ENCODE measurements at places on chromosomes 5 and 9.

GRCh38 chr9:136304456-136304855 is 562 bp upstream of the CCDC187 start:
- no peak for DNase-seq
- no peaks in the 10 kb centered on the region for H3K4me1 ChIP-seq
- H3K36me3 ChIP-seq = no peaks in the 10 kb centered on the region
- H3K27me3 ChIP-seq = no peaks in the 10 kb centered on the region
- no peak overlapping the region for H3K27ac ChIP-seq
- no peak overlapping the region for H3K4me3 ChIP-seq

- H3K27ac ChIP-seq = no peak overlapping the region
- DNase-seq = no peak
- no peaks in the 10 kb centered on the region for H3K27me3 ChIP-seq
- no peak overlapping the region for H3K4me3 ChIP-seq
- H3K36me3 ChIP-seq = no peaks in the 10 kb centered on the region
Observed at GRCh38 chr5:56147659-56148230, 85.4 kb downstream of the ANKRD55 start.

DNA sequence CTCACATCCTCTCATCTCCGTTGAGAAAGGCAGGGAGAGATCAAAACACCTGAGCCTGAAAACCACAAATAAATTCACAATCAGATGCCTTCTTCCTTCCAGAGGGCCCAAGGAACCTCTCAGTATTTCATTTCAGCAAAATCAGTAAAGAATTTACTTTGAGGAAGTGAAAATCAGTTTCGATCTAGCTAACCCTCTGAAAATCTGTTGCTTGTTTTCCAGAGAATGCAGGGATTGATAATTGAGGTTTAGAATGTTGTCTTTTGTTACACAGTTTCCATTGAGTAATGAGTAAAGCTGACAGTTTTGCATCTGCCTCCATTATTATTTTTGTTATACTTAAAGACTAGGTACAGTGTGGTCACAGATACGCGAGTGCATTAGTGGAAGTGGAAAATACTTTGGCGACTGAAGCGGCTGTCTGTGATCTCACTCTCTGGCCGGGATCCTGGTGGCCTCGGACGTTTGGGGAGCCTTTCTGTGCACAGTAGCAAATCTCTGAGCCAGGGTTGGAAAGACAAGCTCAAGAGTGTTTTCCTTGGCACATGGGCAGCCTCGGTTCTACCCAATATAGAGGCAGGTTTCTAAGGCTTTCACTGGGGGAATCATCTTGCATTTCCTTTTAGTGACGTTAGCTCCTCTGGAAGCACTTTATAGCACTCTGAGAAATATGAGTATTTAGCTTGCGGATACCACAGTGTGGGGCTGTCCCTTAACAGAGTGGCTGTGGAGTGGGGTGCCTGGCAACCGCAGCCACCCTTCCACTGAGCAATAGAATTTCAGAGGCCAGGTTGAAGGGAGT is 32.2 kb upstream of the ANGPTL2 start:
- H3K4me3 ChIP-seq = no peak overlapping the region
- H3K36me3 ChIP-seq = no peaks in the 10 kb centered on the region
- H3K27me3 ChIP-seq = no peaks in the 10 kb centered on the region
- DNase-seq = peak; percentile 76
- H3K27ac ChIP-seq = peak overlapping the region; percentile 28

DNA sequence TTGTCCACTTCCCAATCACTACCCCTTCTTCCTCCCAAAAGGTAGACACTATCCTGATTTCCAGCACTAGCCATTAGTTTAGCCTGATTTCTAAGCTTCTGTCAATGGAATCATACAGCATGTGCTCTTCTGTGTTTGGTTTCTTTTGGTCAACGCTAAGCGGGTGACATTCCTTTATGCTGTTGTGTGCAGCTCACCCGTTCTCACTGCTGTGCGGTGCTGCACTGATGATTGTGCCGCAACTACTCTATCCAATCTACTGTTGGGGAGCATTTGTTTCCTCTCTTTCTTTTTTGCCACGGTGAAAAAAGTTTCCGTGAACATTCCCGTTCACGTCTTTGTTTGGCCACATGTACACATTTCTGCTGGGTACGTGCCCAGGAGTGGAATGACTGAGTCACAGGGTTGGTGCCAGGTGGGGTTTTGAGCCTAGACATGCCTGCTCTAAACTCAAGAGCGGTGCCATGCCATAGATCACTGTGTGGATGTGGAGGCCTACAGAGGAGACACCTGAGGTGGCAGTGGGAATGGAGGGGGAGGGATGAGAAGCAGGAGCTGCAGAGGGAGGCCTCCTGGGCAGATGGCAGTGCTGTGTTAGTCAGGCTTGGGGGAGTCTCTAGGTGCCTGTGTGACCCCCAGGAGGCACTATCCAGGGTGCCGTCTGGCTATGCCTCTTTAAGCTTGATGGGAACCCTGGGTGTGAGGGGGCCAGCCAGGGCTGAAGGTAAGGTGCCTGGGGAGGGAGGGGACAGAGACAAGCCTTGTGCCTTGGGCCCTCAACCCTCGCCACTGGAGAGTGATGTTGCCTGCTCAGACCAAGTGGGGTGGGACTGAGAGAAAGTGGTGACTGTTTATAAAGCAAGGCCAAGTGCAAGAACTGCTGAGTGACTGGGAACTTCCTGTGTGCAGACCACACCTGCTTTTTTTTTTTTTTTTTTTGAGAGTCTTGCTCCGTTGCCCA is 11.4 kb upstream of the ANKRD33B start:
- no peak for DNase-seq
- H3K36me3 ChIP-seq = no peaks in the 10 kb centered on the region
- peaks cover 8% of the 10 kb centered on the region for H3K4me1 ChIP-seq
- H3K27ac ChIP-seq = no peak overlapping the region

GRCh38 chr9:88090151-88090581 is 48.1 kb downstream of the SPATA31C2 start:
- no peaks in the 10 kb centered on the region for H3K36me3 ChIP-seq
- no peak overlapping the region for H3K27ac ChIP-seq
- no peak for DNase-seq
- H3K4me3 ChIP-seq = no peak overlapping the region

- no peak overlapping the region for H3K4me3 ChIP-seq
- H3K36me3 ChIP-seq = no peaks in the 10 kb centered on the region
- no peaks in the 10 kb centered on the region for H3K4me1 ChIP-seq
Observed at GRCh38 chr5:90844931-90845330, 286.3 kb downstream of the ADGRV1 start.

GRCh38 chr5:145068721-145069120 is 766.4 kb downstream of the PRELID2 start:
- no peaks in the 10 kb centered on the region for H3K4me1 ChIP-seq
- DNase-seq = no peak
- no peaks in the 10 kb centered on the region for H3K27me3 ChIP-seq
- no peak overlapping the region for H3K27ac ChIP-seq
- H3K36me3 ChIP-seq = no peaks in the 10 kb centered on the region
- no peak overlapping the region for H3K4me3 ChIP-seq

GRCh38 chr5:147832541-147832940 is 1.1 kb upstream of the SPINK1 start:
- no peak overlapping the region for H3K4me3 ChIP-seq
- H3K27ac ChIP-seq = no peak overlapping the region
- no peaks in the 10 kb centered on the region for H3K4me1 ChIP-seq
- DNase-seq = no peak

DNA sequence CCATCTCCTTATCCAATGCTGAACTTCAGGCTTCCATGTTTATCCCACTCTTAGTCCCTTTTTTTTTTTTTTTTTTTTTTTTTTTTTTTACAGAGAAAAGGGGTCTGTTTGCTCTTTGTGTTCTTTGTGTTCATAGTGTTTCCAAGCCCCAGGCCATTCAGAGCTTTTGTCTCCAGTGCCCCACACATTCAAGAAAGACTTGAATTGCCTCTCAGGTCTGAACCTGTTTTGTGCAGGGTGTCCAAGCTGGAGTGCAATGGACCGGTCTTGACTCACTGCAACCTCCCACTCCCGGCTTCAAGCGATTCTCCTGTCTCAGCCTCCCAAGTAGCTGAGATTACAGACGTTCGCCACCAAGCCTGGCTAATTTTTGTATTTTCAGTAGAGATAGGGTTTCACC is 191.2 kb downstream of the PALM2AKAP2 start:
- DNase-seq = no peak
- H3K27ac ChIP-seq = no peak overlapping the region
- no peaks in the 10 kb centered on the region for H3K36me3 ChIP-seq

DNA sequence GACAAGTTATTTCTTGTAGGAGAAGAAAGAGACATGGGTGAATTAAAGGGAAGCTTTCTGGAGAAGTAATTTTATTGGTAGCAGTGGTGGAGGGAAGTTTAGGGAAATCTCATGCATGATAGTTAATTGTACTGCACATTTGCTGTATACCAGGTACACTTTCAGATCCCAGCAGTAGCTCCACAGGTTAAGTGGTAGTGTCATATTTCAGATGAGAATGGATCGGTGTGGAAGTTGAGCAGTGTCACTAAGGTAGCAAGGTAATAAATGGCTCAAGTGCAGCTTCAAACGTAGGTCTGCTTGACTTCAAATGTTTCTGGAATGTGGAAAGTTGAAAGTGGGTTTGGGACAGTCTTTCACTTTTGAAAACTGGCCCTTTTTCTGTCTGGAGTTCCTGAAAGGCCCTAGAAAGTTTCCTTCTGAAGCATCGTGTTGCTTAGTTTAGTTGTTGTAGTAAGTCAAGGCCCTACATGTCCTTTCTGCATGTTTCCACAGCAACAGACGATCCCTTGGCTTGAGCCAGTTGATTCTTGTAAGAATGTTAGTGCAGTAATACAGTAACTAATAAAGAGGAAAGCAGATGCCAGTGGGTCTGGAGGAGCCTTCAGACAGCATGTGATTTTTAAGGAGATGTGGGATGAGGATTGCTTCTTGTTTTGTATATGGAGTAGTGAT is 3.7 kb downstream of the CLTA start:
- peaks cover 46% of the 10 kb centered on the region for H3K36me3 ChIP-seq
- H3K27ac ChIP-seq = peak overlapping the region; percentile 42
- no peaks in the 10 kb centered on the region for H3K27me3 ChIP-seq
- no peak overlapping the region for H3K4me3 ChIP-seq
- no peak for DNase-seq

DNA sequence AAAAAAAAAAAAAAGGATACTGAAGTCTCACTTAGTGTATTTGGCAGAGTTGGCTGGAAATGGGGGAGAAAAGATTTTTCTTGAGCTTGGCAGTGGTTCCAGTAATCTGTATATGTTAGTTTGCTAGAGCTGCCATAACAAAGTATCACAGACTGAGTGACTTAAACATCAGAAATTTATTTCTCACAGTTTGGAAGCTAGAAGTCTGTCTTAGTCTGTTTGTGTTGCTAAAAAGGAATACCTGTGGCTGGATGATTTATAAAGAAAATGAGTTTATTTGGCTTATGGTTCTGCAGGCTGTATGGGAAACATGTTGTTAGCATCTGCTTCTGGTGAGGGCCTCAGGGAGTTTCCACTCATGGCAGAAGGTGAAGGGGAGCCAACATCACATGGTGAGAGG is 89.6 kb upstream of the CEP78 start:
- H3K4me3 ChIP-seq = no peak overlapping the region
- H3K36me3 ChIP-seq = no peaks in the 10 kb centered on the region
- no peaks in the 10 kb centered on the region for H3K4me1 ChIP-seq
- no peaks in the 10 kb centered on the region for H3K27me3 ChIP-seq
- no peak overlapping the region for H3K27ac ChIP-seq

- H3K4me1 ChIP-seq = no peaks in the 10 kb centered on the region
- H3K36me3 ChIP-seq = no peaks in the 10 kb centered on the region
- no peak for DNase-seq
- H3K4me3 ChIP-seq = no peak overlapping the region
Observed at GRCh38 chr5:137712139-137712667, 23.7 kb downstream of the KLHL3 start.

DNA sequence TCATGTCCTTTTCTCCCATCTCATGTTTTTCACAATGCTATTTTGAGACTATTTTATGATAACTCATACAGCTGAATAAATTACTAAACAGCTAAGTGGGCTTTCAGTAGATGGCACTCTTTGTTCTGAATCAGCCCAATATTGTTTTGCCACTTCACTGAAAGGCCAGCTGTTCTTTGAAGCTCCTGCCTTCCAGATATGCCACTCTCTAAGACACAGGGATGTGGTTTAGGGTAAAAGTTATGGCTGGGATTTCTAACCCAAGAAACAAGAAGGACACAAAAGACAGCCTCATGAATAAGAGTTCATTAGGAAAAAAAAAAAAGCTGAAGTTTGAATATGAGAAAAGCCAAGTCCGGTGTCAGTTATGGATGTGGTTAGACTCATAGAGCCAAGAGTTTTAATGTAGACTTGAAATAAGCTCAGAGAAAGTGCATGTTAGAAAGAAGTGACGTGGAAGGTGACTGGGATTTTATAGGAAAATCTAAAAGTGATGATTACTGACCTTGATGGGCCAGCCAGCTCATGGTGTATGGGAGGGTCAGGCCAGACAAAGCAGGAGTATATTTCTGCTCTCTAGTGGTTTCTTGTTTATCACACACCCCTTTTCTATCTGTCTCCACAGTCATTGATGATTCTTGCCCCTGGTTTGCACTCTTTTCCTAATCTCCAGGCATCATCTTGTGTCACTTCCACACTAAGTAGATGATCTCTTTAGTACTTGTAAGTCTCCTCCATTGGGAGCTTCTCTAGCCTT is 488.5 kb downstream of the NR2F1-AS1 start:
- H3K27ac ChIP-seq = no peak overlapping the region
- H3K36me3 ChIP-seq = no peaks in the 10 kb centered on the region
- no peak for DNase-seq
- H3K27me3 ChIP-seq = no peaks in the 10 kb centered on the region
- no peak overlapping the region for H3K4me3 ChIP-seq

DNA sequence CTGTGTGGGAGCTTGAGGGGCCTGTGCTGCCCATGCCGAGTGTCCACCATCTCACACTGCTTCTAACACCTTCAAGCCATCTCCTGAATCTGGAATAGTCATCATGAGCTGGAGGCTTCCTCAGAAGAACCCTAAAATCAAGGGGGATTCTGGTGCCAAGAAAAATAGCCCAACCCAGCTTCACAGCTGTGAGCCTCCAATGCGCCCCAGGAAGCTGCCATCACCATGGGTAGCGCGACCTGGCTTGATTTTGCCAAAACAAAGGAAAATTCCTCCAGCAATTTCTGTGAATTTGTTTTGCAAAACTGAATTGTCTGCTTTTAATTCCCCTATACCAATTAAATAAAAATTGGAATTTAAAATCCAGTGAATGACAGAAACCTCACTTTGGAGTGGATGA is 6.2 kb upstream of the TIFAB start:
- no peak for DNase-seq
- no peak overlapping the region for H3K4me3 ChIP-seq
- H3K4me1 ChIP-seq = peaks cover 37% of the 10 kb centered on the region
- H3K27me3 ChIP-seq = no peaks in the 10 kb centered on the region
- H3K27ac ChIP-seq = no peak overlapping the region

DNA sequence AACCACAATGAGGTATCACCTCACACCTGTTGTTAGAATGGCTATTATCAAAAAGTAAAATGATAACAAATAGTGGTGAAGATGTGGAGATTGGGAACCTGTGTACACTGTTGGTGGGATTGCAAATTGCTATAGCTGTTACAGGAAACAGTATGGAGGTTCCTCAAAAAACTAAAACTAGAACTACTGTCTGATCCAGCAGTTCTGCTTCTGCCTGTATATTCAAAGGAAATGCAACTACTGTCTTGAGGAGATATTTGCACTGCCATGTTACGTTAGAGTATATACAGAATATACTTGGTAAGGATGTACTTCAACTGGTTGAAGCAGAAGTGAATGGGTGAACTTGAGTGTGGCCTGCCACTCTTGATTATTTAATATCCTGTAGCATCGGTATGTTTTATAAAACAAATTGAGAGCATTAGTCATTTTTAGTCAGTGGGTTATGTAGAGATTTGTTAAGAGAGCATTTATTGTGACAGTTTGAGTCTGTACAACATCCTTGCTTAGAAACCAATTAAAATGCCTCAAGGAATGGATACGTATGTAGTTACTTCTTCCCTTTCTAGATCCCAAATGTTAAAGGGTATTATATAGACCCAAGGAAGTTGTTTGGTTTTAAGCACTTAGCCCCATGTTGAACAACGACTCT is 37.5 kb downstream of the ZCCHC7 start:
- H3K36me3 ChIP-seq = no peaks in the 10 kb centered on the region
- H3K27ac ChIP-seq = no peak overlapping the region
- H3K4me3 ChIP-seq = no peak overlapping the region
- no peak for DNase-seq
